CD4-positive, alpha-beta T cell treated with Interleukin-15 for 4 hours (primary cell): ENCODE measurements at places on chromosomes 5 and 9.

GRCh38 chr5:116935561-116936162 lies 361.0 kb upstream of the SEMA6A start:
- no peak for DNase-seq

DNA sequence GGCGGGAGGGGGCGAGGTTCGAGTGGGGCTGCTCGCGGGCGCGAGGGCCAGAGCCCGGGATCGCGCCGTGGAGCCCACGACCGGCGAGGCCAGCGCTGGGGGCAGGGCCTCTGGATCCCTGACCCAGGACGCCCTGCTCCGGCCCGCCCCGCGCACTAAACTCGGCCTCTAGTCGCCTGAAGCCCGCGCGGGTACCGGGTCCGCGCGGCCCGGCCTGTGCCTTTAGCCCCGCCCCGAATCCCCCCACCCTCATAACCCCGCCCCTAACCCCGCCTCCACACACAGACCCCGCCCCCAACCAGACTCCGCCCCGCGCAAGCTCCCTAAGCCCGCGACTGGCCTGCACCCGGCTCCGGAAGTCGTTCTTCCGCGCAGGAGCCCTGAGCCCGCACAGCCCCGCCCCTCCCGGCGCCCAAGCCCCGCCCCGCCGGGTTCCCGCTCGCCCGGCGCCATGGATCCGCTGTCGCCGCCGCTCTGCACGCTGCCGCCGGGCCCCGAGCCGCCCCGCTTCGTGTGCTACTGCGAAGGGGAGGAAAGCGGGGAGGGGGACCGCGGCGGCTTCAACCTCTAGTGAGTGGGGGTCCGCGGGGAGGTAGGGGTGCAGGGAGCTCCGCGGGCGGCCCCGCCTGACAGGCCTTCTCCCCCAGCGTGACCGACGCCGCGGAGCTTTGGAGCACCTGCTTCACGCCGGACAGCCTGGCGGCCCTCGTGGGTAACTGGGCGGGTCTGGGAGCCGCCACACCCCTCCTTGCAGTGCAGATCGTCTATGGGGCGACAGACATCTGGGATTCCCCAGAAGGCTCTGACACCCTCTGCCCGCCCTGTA lies at the start of gene PAXX:
Gene PAXX (plus strand): TSS at position 430 of the 826 bp plus-strand sequence. CDS start 22 bp downstream, at position 452.
- peak; percentile 92 for DNase-seq

DNA sequence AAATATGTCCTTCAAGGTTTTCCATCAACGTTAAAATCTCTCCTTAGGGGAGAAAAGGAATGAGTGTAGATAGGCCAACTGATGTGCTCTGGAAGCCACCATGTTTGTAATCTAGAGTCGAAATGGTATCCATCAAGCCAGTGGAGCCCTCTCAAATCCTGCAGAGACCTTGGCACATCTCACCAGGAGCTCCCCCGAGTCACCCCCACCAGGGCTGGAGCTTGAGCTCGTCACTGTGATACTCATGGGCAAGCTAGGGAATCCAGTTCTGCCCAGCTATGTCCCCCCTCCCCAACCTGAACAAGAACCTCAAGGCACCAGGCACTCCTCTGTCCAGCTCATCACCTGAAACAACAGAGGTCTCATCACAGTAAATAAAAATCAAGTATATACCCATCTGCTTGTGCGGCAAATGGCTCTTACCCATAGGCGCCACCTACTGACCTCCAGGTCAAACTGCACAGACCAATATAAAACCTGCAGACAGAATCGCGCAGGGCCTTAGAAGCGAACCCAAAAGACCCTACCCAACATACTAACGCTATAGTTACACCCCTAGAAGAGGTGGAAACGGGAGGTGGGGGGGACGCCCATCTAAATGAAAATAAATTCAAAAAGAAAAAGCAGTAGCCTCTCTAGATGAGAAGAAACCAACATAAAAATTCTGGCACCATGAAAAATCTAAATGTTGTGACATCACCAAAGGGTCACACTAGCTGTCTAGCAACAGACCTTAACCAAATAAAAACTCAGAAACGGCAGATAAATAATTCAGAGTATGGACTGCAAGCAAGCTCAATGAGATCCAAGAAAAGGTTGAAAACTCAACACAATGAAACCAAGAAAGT lies 75.0 kb downstream of the TTC39B start:
- no peak for DNase-seq

DNA sequence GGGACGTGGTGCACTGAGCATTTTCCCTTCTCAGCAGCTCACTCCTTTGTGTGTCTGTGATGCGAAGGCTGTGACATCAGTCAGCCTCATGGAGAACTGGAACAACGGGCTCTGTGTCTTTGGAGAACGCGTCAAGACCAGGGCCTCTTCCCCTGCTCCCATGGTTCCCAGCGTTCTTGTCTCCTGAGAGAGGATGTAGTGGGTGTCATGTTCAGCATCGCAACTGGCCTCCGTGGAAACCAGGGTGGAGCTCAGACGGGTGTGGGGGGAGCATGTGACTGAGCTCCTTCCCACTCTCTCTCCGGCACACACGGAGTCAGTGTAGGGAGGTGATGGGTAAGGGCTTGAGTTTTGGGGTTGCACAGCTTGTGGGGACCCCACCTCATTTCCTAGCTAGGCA lies 59.7 kb downstream of the TENT4A start:
- DNase-seq = no peak

GRCh38 chr9:86674487-86674886 lies 272.8 kb downstream of the GAS1 start:
- no peak for DNase-seq

- no peak for DNase-seq
Observed at GRCh38 chr9:36956908-36957307, 77.2 kb downstream of the PAX5 start.

GRCh38 chr5:7376871-7377270 lies 19.1 kb upstream of the ADCY2 start:
- no peak for DNase-seq

DNA sequence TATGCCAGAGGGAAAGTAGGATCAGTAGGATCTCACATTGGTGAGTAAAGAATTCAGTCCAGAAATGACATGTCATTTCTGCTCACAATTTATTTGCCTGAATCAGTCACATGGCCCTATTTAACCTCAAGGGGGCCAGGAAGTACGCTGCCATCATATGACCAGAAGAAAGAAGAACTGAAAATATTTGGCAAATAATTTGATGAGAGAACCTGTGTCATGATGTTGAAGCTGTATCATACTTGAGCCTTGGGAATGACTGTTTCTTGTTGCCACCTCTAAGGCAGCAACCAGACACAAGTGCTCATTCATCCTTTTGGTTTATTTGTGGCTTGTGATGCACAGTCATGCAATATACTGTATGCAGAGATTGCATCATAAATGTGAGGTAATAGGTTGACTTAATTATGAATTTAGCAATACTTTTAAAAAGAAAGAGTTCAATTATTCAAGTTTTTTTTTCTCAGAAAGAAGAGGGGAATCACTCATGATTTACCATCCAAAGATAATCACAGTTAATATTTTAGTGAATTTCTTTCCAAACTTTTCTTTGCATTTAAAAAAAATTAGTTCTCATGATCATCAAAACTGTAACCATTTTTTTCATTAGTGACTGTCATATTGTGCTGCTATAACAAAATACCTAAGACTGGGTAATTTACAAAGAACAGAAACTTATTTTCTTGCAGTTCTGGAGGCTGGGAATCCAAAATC lies 8.2 kb upstream of the ZFYVE16 start:
- DNase-seq = peak; percentile 2

DNA sequence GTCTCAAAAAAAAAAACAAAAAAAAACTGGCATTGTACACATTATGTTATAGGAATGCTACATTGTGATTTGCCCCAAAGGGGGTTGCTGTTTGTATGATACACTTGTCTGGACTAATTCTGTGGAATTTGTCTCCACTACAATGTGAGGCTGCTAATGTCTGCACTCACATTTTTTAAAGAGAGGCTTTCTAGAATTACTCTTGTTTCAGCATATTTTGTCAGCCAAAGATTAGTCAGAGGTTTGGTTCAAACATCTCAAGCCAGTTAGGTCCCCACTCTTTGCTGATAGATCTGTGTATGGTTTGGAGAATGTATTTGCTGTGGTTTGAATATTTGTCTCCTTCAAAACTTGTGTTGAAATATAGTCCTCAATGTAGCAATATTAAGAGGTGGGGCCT lies 59.3 kb upstream of the ZNF169 start:
- DNase-seq = no peak

GRCh38 chr5:56369361-56369811 lies 136.3 kb upstream of the ANKRD55 start:
- no peak for DNase-seq

DNA sequence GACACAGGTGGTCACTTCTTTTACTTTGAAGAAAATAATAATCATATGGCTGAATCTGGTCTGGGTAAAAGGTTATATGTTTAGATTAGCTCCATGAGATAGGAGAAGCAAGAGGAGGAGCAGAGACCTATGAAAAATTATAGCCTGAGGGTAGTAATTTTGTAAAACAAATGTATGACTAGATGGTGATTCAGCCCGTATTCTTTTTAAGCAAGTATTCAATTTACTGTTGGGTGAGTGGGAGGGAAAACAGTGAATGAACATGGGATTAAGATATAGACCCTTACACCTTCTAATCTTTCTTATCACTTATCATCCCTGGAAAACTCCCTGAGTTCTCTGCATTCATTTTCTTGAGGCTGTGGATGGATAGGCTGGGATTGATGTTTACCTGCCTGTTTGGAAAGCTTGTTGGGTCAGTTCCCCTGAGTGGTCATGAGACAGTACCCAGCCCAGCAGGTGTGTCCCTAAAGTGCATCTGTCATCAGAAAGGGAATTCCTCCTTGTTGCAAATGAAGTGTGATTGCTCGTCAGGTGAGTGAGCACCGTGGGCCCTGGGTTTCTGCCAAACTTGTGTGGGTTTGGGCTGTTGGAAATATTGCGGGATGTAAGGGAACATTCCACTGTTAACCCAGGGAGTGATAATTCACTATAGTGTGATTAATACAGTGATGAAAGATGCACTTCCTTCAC lies 101.2 kb upstream of the GDNF start:
- DNase-seq = no peak

GRCh38 chr5:137152616-137153015 lies 346.5 kb downstream of the SPOCK1 start:
- DNase-seq = no peak

- no peak for DNase-seq
Observed at GRCh38 chr5:150561192-150561512, 53.2 kb downstream of the NDST1 start.

GRCh38 chr9:108681851-108682590 lies 173.8 kb downstream of the ACTL7B start:
- DNase-seq = no peak

GRCh38 chr5:133391354-133392136 lies 220.8 kb downstream of the FSTL4 start:
- DNase-seq = no peak

DNA sequence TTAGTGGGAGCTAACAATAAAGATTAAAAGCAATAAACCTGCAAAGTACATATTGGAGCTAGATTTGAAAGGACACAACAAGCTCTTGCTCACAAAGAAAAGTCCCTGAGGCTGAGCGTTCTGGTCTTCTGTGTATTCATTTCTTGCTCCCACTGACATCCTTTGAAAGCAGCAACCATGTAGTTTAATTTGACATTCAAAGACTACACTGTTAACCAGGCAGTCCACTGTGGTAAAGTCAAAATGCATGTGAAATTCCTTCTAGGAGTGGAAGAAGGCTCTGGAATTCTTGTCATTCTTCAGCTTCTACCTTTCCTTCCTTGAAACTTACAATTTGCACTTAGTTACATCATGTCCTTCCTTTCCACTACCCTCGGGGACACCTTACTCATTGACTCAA lies 480.7 kb downstream of the CSNK1G3 start:
- DNase-seq = no peak

DNA sequence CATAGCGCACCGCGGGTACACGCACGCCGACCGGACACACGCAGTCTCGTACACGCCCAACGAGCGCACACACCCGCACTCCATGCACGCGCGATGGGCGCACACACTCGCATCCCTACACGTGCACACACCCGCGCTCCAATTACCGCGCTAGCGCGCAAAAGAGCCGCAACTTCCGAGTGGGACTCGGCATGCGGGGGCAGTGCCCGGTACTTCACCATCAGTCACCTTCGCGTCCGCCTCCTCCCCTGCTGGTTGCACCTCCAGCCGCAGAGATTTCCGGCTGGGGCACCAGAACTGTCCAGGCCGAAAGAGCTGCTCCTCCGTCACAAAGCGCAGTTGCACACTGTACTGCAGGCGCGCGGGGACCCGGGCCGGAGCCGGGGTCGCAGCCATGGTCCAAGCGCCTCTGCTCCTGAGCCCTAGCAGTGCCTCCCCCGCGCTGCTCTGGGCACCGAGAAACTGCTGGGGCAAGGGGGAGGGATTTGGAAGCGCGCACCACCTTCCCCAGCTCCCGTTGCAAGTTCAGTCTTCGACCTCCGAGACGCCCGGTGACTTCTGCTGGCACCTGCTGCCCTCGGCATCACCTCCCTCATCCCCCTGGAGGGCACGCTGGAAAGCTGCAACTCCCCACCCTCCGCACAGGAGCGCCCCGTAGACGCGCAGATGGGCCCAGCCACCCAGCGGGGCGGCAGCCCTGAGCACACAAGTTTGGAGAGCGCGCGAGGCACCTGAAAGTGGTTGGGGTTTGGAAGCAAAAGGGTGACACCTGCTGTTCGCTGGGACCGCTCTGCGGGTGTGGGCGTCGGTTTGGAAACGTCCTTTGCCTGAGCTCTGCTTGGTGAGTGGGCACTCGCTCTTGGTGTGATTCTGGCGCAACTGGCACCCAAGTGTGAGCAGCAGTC lies 337.4 kb upstream of the PUM3 start:
- DNase-seq = no peak

DNA sequence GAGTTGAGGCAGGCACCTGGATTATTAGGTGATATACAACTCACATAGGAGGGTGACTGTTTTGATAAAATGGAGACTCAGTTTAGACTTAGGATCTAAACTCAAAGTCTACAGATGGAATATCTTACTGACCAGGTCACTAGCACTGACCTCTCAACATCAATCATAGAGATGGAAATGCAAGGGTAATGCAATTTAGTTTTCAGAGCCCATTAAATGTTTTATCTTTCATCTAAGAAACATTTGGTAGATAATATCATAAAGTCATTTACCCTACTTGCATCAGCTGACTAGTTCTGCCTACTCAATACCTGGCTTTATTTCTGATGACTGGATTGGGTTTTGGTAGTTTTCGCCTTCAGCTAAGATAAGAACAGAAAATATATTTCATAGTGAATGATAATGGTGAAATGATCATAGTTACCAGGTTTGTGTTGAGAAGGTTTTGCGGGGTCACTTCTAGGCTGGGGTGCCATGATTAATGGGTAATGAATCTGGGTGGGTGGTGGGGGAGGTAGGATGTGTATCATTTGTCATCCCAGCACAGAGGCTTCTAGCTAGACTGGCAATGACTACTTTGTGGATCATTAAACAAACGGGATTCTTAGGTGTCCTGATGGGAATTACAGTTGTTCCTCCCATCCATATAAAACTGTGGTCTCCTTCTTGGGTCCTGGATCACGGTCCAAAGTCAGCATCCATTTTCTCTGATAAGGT lies 173.4 kb downstream of the PPP2R2B start:
- DNase-seq = no peak

DNA sequence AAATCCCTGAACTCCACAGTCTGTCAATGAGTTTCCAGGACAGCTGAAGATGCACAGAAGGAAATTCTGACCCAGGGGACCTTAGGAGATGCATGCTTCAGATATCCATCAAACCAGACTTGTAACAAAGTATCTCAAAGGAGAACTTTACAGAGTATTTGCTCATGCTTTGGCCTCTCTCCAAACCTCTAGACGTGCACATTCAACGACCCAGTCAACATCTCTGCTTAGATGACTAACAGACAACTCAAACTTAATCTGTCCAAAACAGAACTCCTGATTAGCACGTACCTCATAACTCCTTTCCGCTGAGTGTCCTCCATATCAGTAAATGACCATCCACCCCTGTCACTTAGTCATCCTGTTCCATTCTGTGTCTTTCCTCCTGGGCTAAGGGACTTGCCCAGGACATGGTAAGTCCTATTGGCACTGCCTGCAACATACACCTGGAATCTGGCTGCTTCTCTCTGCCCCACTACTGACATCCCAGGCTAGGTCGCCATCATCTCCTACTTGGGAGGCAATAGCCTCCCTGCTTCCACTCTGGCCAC lies 107.4 kb downstream of the LMNB1 start:
- DNase-seq = no peak
